Effector memory CD4-positive, alpha-beta T cell (primary cell): ENCODE measurements at places on chromosomes 6 and 20.

DNA sequence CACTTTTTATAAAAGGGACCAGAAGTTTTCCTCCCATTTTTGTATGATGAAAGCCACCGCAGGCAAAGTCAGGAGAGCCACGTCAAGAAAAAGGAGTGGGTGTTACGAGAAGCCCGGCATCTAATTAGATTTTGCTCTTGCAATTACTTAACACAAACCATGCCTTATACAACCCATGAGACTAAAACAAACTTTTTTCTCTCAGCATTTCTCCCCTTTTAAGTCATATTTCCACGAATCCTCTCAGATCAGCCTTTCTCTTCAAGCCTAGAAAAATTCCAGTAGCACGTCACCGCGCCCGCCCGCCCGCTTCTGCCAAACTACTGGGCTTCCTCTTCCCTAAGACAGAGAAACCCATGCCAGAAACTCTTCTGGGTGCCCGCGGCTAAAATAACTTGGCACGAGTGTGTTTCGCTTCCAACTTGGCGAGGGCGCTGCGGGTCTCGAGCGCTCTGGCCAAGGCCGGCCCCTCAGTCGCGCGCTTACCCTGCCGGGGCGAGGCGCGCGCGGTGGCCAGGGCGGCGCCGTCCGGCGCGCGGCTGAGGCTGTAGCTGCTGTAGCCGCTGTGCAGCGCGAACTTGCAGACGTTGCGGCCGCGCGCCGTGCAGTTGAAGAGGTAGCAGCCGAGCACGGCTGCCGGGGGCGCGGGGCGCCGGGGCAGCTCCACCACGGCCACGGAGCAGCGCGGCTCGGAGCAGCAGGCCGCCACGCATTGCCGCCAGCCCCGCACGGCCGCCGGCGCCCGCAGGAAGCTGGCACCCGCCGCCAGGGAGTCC lies 1.0 kb downstream of the LRP11 start:
- H3K4me3 ChIP-seq, result peak overlapping the region; percentile 80
- no peaks in the 10 kb centered on the region for H3K36me3 ChIP-seq
- DNase-seq, result no peak
- no peaks in the 10 kb centered on the region for H3K27me3 ChIP-seq
- H3K4me1 ChIP-seq, result peaks cover 9% of the 10 kb centered on the region

DNA sequence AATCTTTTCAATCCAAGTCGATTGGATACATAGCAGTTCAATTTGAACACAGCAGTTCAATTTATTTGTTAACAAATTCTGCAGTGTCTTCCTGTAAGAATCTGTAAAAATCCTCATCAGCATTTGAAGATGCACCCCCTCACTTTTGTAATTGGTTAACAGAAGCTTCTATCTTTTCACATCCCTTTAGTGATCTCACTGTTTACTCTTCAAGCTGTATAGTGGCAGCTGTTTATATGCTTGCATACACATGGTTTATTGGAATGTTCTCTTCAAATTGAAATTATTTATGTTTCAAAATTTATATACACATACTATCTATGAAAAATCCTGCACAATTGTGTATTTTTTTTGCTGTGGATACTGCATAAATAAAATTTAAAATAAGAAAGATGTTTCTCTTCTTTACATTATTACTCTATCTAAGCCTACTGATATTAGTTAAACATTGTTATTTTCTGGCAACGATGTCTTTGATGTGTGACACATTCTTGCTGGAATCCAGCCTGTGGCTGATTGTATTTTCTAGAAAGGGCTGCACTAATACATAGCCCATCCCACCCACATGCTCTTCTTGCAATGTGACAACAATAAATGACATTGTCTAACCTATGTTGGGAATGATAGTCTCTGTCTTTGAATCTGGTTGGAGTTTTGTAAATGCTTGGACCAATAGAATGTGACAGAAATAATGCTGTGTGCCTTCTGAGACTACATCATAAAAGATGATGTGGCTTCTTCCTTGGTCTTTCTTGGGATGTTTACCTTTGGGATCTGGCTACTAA lies 573.0 kb downstream of the CD109 start:
- H3K27me3 ChIP-seq, result no peaks in the 10 kb centered on the region
- H3K27ac ChIP-seq, result no peak overlapping the region
- no peaks in the 10 kb centered on the region for H3K36me3 ChIP-seq

- no peaks in the 10 kb centered on the region for H3K27me3 ChIP-seq
- no peaks in the 10 kb centered on the region for H3K36me3 ChIP-seq
- H3K27ac ChIP-seq, result no peak overlapping the region
- no peaks in the 10 kb centered on the region for H3K4me1 ChIP-seq
Observed at GRCh38 chr6:148518511-148519156, 176.0 kb downstream of the SASH1 start.

DNA sequence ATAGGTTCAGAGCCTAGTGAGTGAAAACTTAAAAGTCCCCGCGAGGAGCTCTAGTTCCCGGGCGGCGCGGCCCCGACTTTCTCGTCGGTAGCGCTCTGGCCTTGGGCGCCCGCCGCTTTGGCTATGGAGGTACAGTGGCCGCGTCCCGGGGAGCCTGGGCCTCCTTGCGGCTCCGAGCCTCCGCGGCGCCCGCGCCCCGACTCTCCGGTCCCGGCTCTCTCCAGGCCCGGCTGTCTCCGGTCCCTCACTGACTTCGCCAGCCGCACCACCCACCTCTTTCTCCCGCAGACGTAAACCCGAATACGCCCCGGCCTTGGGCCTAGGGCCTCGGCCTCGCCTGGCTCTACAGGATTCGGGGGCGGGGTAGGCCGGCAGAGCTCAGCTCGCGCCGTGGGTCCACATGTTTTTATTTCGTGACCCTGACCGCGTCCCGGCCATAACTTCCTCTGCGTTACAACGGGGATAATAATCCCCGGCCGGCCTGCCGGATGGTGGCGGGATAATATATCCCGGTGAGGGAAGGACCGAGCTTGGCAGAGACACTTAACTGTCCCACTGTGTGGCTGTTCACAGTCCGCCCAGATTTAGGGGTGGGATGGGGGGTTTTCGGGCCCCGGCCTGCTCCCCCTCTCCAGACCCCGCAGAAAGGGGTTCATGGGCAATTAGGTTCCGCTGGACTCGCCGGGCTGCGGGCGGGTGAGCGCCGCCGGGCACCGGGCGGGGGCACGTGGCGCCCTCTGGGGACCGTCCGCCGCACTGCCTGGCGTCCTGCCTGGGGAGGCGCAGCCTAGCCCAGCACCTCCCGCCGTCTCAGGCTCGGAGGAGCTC lies 10.0 kb upstream of the TBX18 start:
- no peaks in the 10 kb centered on the region for H3K4me1 ChIP-seq
- H3K4me3 ChIP-seq, result no peak overlapping the region
- no peak for DNase-seq

DNA sequence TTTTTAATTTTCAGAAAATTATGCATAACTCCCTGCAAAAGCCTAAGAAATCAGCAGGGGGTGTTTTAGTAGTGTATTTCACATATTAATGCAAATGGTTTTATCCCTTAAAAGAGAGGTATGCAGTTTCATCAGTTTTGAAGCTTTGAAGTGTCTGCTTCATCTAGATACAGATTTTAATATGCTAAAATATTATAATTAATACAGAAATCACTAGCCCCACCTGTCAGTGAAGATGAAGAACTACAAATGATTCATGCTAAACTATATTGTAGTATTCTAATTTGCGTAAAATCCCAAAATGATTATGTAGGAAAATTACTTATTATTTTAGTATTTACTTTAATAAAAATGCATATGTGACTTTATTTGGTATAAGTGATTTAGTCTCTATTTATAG lies 2.9 kb upstream of the TFB1M start:
- H3K27me3 ChIP-seq, result no peaks in the 10 kb centered on the region
- H3K27ac ChIP-seq, result no peak overlapping the region
- DNase-seq, result no peak
- H3K4me3 ChIP-seq, result no peak overlapping the region
- peaks cover 7% of the 10 kb centered on the region for H3K4me1 ChIP-seq

DNA sequence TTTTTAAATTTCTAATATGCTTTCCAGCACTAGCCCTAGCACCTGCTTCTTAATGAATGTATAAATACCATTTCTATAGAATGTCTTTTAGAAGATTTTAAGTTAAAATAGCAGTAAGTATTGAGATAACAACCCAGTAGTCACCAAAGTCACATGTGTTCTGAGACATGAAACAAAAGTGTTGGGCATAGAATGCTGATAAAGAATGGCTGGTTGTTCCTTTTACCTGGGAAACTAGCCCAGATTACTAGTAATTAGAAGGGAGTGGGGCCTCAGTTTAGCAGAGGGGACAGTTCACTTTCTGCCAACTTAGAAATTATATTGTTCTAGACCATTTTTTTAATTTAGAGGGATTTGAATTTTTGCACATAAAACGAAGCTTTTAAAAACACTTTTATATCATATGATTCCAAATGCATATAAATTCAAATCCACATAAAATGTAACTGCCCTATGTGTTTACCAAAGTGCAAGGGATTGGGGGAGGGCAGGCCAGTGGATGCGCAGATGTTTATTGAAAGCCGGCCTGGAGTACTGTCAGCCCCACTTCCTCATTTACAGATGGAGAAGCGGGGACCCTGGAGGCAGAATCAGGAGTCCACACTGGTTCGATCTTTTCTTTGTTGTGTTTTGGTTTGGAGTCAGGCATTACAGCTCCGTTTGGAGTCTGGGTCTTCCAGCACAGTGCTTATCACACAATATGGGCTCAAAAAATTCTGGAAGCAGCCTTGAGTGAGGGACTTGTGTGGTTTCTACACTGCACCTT lies 139.8 kb downstream of the ZDHHC14 start:
- no peak overlapping the region for H3K27ac ChIP-seq
- H3K4me1 ChIP-seq, result no peaks in the 10 kb centered on the region
- DNase-seq, result no peak
- no peaks in the 10 kb centered on the region for H3K36me3 ChIP-seq
- no peak overlapping the region for H3K4me3 ChIP-seq

GRCh38 chr6:169095153-169095552 lies 158.5 kb downstream of the THBS2 start:
- no peaks in the 10 kb centered on the region for H3K4me1 ChIP-seq
- no peaks in the 10 kb centered on the region for H3K36me3 ChIP-seq
- no peaks in the 10 kb centered on the region for H3K27me3 ChIP-seq
- H3K4me3 ChIP-seq, result no peak overlapping the region

- no peaks in the 10 kb centered on the region for H3K36me3 ChIP-seq
- H3K27me3 ChIP-seq, result no peaks in the 10 kb centered on the region
- H3K27ac ChIP-seq, result peak overlapping the region; percentile 20
- no peak for DNase-seq
- H3K4me3 ChIP-seq, result no peak overlapping the region
Observed at GRCh38 chr6:7139835-7140470, 32.2 kb downstream of the RREB1 start.

GRCh38 chr6:81561731-81562130 lies 190.8 kb downstream of the TENT5A start:
- H3K4me1 ChIP-seq, result no peaks in the 10 kb centered on the region
- H3K27ac ChIP-seq, result no peak overlapping the region
- H3K36me3 ChIP-seq, result no peaks in the 10 kb centered on the region
- H3K4me3 ChIP-seq, result no peak overlapping the region
- no peak for DNase-seq
- H3K27me3 ChIP-seq, result no peaks in the 10 kb centered on the region
